ENCODE measurements at places on chromosomes 1 and 21.
A peak's percentile ranks its signal among the peaks of the same experiment; 100 is the strongest.

- DNase-seq, result no peak
Observed at GRCh38 chr1:14380408-14380807, 218.1 kb upstream of the KAZN start.

DNA sequence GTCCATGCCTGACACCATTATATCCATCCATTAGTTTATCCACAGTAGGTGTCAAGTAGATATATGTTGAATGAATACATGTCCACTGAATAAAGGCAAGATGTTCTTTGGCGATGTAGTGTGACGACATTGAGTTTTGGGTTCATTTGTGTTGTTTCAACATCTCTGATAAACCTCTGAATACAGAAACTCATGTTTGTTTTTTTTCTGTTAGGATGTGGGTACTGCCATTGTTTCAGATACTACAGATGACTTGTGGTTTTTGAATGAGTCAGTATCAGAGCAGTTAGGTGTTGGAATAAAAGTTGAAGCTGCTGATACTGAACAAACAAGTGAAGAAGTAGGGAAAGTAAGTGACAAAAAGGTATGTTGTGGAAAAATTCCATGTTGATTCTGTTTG is 28.1 kb downstream of the MDM4 start:
- DNase-seq, result no peak

GRCh38 chr1:180213401-180214170 is 16.5 kb upstream of the LHX4 start:
- DNase-seq, result peak; percentile 27

DNA sequence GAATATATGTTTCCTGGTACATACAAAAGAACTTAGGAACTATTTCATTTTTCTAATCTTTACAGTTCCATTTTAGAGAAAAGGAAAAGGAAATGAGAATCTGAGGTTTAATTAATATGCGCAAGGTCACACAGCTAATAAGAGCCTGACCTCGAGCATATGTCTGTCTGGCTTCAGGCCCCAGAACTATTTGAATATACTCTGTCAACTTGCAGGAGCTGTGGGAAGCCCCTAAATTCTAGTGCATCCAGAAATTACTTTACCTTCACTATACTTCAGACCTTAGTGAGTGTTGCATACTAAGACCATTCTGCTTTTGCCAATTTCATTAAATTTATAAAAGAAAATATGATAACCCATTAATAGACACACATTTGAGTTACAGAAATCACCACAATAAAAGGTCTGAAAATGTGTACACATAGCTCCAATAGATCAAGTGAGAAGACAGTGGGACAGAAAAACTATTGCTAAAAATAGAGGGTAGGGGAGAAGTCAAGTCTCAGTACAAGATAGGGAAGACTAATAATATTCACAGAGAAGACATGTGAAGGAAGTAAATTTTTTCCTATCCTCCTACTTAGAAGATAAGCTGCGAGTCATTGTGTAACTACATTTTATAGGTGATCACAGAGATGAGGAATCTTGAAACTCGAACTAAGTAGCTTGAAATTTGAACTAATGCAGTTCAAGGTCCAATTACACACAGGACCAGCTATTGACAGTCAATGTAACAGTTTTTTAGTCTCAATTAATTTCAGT is 3.8 kb downstream of the RGS13 start:
- no peak for DNase-seq

DNA sequence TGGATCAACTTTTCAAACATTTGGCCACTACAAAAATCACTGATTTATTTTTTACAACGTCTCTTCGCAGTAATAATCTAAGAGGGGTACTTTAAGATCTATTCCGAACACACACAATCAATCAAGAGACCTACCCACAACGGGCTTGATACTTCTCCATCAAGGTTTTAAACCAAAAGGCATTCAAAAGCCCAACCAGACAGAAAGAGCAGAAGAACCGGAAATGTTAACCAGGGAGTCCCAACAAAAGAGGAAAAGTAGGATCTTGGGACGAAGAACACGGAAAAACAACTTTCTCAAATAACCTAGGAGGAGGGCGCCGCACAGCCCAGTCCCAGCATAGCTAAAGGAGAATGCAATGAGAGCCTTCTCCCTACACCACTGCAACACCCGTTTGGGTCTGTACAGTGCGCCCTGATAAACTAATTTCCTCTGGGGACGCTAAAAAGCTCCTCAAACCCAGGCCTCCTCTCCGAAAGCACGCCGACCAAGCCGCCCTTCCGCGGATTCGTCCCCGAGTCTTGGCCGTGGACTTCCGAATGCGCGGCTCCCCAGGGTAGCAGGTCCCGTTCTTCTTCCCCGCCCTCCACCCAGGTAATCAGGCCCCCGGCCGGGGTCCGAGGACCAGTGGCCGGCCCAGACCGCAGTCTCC is 623 bp downstream of the RPL22 start:
- DNase-seq, result peak; percentile 24

DNA sequence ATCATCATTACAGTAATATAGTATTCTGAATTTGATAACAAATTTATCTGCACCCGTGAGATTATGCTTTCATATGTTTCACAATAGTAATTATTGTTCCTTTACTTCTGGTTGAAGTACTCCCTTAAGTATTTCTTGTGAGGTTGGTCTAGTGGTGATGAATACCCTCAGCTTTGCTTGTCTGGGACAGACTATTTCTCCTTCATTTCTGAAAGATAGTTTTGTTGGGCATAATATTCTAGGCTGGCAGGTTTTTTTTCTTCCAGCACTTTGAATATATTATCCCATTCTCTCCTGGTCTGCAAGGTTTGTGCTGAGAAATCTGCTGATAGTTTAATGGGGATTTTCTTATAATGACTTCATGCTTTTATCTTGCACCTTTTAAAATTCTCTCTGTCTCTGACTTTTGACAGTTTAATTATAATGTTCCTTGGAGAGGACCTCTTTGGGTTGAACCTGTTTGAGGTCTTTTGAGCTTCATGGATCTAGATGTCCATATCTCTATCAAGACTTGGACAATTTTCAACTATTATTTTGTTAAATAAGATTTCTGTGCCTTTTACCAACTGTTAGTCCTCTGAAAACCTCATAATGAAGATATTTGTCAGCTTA is 371.5 kb upstream of the VAMP3 start:
- no peak for DNase-seq

GRCh38 chr1:32884726-32885125 is 1.6 kb upstream of the HPCA start:
- no peak for DNase-seq

GRCh38 chr1:153679337-153680119 is 1.0 kb downstream of the NPR1 start:
- peak; percentile 19 for DNase-seq

GRCh38 chr21:28893687-28894086 is 99.0 kb downstream of the LTN1 start:
- DNase-seq, result no peak

GRCh38 chr1:107328087-107328486 is 187.2 kb downstream of the NTNG1 start:
- DNase-seq, result no peak

- no peak for DNase-seq
Observed at GRCh38 chr1:152928671-152929070, 18.3 kb upstream of the SPRR5 start.

DNA sequence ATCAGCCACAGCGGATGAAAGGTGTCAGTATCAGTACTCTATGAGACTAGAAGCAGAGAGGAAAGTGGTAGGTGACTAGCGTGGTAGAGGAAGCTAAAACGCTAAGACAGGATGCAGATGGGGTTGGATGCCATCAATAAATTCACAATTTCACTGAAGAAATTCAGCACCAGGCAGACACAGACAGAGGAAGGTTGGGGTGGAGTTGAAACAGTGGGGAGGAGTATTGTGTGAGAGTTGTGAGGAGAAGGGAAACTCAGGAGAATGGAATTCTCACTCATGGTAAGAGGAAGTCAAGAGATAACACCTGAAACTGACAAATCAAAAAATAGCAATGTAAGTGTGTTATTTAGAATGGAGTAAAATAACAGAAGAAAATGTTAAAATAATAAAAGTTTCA is 208.5 kb upstream of the DAB1 start:
- no peak for DNase-seq

GRCh38 chr1:150151291-150152181 is 1.8 kb downstream of the PLEKHO1 start:
- peak; percentile 82 for DNase-seq

DNA sequence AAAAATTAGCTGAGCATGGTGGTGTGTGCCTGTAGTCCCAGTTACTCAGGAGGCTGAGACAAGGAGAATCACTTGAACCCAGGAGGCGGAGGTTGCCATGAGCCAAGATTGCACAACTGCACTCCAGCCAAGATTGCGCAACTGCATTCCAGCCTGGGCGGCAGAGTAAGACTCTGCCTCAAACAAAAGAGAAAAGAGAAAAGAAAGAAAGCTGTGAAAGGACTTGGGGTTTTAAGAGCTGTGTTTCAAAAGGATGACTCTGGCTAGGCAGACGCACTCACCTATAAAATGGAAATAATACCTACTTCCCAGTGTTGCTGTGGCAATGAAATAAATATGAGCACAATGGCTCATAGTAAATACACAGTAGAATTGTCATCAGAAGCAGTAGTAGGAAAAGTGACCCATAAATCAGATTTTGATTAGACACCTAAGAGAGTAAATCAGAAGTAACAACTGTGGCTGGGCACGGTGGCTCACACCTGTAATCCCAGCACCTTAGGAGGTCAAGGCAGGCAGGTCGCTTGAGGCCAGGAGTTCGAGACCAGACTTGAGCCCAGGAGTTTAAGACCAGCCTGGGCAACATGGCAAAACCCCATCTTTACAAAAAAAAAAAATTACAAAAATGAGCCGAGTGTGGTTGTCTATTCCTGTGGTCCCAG is 45.9 kb upstream of the PUM1 start:
- no peak for DNase-seq

DNA sequence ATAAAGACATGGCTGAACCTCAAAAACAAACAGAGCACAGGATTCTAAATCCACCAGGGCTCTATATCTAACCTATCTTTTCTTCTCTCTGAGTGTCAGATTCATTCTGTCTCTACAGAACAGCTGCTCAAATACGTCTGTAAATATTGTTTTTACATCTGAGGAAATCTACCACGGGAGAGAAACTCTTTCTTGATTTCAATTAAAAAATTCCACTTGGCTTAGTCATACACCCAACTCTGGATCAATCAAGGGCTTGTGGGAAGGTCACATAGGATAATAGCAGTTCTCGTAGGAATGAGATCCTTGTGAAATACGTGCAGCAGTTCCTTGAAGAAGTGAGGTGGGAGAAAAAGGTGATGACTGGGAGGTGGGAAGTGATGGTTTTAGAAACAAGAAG is 1355.7 kb upstream of the ADGRL2 start:
- DNase-seq, result no peak

Data from activated gamma-delta T cell treated with Interleukin-2 at 50 U/mL for 16 hours (primary cell).